ENCODE measurements at places on chromosomes 3 and 15.

- DNase-seq, result peak; percentile 93
Observed at GRCh38 chr3:185282696-185283373, 29.0 kb upstream of the EHHADH start.

DNA sequence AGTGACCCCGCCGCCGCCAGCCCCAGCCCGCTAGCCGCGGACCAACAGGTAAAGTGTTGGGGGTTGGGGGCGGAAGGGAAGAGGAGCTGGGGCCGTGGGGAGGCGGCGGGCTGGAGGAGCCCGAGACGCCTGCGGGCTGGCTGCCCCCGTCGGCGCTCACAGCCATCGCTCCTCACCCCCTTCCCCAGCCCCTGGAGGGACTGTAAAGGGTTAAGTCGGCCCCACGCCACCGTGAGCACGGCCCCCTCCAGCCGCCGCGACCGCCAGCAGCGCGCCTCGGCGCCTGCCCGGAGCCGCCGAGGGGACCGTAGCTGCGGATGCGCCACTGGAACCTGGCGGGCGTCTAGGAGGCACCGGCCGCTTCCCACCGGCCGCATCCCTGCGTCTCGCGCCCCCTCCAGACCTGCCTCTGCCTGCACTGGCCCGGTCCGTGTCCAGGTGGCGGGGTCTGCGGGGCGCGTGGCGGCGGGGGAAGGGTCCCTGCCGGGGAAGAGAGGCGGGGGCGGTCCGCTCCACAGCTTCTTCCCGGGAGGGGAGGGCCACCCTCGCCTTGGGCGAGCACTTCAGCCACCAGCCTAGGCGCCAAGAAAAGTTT, 522 bp downstream of the MED12L start:
- peak; percentile 9 for DNase-seq

DNA sequence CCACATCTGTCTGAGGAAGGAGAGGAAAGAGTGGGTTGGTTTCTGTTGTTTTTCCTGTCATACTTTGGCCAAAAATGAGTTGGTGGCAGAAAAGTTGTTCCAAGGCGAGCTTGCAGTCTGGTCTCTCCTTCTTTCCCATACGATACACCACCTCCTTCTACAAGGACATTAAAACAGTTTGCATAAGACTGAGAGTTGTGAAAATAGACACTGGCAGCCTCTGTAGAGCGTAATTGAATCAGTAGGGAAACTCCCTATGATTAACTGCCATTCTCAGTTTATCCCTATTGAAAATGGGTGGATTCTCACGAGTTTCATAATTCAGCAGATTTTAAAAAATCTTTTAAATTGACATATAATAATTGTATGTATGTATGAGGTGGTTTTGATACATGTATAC, 3.7 kb upstream of the LSG1 start:
- no peak for DNase-seq

- DNase-seq, result no peak
Observed at GRCh38 chr15:84983711-84984110, 2.1 kb downstream of the PDE8A start.

DNA sequence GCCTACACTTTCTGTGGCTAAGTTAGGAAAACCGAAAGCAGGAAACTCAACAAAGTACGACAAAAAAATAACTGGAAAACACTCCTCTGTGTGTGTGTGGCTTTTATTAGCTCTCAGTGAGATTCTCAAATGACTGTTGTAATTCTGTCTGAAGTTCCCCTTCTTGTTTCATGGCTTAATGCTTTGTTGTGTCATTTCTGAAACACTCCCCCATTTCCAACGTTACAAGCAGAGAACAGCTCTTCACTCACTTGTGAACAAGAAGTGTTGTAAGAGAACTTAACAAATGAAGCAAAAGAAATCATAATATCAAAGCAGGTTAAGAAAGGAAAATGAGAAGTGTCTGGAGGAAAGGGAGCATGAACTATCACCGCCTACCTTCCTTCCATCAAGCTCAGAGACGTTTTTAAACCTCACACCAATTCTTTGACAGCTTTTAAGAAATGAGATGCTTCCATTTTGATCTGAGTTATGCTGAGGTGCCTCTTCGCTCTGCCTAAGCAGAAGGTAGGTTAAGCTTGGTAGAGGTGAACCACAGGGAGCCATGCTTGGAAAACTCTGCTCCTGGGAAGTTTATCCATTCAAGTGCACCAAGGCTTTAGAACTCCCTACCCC, 12.4 kb upstream of the SEC62 start:
- DNase-seq, result no peak

DNA sequence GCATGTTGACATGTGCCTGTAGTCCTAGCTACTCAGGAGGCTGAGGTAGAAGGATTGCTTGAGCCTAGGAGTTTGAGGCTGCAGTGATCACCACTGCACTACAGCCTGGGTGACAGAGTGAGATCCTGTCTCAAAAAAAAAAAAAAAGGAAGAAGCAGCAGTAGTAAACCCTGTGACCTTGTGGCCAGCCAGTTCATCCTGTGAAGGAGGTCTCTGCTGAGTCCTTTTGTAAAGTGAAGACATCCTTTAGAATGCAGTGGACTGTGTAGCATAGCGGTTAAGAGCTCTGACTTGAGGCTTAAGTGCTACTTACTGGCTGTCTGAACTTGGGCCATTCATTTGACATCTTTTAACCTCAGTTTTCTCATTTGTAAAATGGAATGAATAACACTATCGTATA, 8.3 kb downstream of the EXOSC7 start:
- no peak for DNase-seq

DNA sequence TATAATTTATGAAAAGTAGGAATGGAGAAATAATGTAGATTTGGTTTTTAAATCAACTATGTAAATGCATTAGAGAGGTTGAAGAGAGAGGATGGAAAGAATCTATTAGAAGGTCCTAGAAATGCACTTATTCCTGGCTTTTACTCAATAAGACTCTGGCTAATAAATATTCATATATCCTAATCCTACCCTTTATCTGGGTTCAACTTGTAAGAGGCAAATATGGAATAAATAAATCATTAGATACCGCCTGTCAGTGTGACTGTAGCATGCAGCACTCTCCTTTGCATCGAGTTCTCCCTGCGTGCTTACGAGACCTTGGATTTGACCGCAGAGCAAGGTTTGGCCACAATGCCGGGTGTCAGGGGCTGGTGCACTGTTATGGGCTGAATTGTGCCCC, 1156.5 kb downstream of the ROBO1 start:
- no peak for DNase-seq

GRCh38 chr3:133620066-133620784, 41.5 kb downstream of the TOPBP1 start:
- DNase-seq, result no peak

GRCh38 chr15:67280217-67280616, 25.6 kb downstream of the IQCH start:
- no peak for DNase-seq

DNA sequence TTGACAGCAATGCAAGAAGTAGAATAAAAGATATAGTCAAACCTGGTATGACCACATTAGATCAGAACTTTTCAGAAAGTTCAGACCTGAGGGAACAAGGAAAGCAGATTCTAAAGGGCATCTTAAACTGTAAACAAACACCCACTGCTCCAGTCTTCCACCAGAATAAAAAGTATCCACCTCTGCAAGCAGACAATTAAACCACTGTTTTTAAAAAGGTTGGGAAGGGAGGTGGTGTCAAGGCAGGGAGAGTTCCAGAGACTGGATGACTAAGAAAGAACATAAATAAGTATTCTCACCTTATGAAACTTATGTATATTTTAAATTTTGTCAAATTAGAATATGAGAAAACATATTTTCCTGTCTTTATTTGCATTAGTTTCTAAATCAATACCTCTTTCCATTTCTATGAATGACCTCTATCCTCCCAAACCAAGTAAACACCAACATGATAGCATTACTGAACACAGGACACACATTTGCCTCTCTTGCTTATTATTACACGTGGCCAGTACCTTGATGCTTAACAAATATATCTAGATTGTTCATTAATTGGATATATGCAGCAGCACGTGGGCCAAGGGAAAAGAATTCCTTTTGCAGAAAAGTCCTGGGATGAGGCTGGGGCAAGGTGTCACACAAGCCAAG, 31.6 kb downstream of the PIK3CB start:
- DNase-seq, result no peak

- DNase-seq, result peak; percentile 61
Observed at GRCh38 chr3:47664519-47664918, 85.9 kb upstream of the CSPG5 start.

GRCh38 chr15:84795186-84795585, 22.0 kb upstream of the ALPK3 start:
- peak; percentile 11 for DNase-seq

DNA sequence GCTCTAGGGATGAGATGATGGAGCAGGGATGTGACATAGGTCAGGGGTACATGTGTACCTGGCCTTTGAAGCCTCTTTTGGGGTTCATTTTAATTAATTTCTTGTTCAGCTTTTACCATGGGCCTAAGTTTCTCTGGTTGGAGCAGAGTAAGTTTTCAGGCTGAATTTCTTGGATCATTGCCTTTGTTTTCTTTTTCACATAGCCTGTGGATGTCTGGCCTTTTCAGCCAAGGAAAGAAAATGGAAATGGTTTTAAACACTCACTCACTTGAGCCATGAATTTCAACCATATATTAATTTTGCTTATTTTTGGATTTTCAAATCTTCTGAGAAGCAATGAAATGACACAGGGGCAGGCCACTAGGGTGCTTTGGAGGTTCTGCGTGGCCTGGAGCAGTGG, 30.2 kb downstream of the CACNA1D start:
- no peak for DNase-seq

DNA sequence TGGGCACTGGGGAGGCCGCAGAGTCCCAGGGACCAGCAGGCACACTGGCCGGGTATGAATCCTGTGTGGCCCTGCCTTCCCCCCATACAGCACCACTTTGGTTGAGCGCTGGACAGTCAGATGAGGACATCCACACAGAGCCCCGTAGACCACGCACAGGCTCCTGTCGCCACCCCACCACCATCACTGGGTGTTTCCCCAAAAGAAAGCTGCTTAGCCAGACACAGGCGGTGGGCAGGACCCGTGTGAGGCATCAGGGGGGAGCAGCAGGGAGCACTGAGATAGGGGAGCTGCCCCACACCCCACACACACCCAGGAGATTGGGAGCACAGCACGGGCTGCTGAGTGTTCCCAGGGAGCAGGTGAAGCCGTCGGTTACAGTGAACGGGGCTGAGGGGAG, 42.4 kb upstream of the SLC41A3 start:
- DNase-seq, result no peak

GRCh38 chr15:88894819-88895767, at the start of gene HAPLN3:
HAPLN3 (minus strand) TSS chr15:88895544; CDS start chr15:88887298, 8,246 bp downstream.
- DNase-seq, result peak; percentile 55

GRCh38 chr3:149292666-149293065, 40.8 kb downstream of the TM4SF18 start:
- no peak for DNase-seq

GRCh38 chr3:16106050-16106449, 68.4 kb upstream of the GALNT15 start:
- no peak for DNase-seq

- no peak for DNase-seq
Observed at GRCh38 chr3:79769229-79769628, 1.4 kb upstream of the ROBO1 start.

DNA sequence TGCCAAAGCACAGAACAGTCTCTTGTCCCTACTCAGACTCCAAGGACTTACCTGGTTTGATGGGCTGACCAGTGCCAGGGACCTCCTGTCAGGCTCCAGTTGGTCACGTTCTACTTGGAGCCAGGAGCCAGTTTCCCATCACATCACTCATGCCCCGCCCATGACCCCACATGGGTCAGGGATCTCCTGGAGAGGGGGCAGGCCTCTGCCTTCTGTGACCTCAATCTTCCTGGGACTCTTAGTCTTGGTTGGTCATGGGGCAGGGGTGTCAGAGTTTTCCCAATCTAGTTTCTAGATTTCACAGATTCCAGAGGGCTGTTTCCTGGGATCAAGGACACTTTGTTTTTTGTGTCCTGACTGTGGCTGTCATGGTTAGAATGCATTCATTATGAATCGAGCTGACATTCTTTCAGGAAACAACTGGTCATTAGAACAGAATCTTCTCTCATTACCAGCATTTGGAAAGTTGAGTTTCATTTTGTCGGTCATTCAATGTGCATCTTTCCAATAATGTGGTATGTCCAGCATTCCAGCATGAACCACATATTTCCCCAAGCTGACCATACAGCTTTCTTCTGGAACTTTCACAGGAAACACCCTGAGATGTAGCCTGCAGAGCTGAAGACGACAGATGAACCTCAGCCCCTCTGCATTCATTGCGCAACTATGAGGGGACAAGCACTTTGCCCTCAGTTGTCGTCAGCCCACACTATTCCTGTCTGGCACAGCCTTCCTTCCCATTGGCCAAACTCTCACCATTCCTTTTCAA, 19.8 kb downstream of the CYP19A1 start:
- peak; percentile 2 for DNase-seq
